ENCODE measurements at places on chromosomes 4 and X. TPM values are rescaled to one million over a fixed set of nuclear protein-coding genes. Genes with fewer than 3 reads are reported as not detected.

Gene PPP2R2C
- 0.25 TPM for polyA plus RNA-seq

Gene COQ2
- 10.7 TPM for polyA plus RNA-seq

- no peak for DNase-seq
These were observed 253.4 kb downstream of the PDGFC start for GRCh38 chr4:156718226-156718625.

- no peak for DNase-seq
These were observed 5.1 kb downstream of the MED28 start for GRCh38 chr4:17619416-17620105.

- no peak for DNase-seq
These were observed 58.9 kb upstream of the RAI2 start for GRCh38 chrX:17919896-17920446.

- peak; percentile 81 for DNase-seq
These were observed 492 bp upstream of the NKX3-2 start for GRCh38 chr4:13544606-13545393.

DNA sequence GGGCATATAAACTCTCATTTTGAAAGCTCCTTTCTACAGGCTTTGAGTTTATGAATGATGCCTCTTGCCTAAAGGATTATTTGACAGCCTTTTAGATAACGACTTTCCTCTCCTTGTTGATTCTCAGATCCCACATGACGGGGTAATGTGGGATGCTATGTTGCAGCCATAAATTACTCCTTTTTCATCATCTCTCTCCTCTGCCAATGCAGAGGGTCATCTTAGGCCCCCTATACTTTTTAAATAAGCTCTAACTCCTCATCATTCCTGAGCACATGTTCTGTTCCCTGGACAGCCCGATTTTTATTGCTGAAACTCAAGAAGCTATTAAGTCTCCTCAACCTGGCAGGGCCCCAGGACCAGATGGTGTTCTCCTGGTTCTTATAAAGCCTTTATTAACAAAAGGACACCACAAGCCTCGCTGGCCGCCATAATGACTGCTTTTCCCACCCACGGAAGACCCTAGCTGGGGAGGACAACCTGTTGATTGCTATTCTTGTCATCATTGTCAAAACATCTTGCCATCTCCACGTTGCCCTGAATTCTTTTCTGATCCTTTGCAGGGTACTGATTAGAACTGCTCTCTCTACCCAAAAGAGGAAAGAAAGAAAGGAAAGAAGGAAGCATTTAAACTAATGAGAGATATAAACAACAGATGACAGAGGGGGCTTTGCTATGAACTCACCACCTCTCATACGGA lies 150.7 kb downstream of the DHX15 start:
- DNase-seq = peak; percentile 43

GRCh38 chrX:69969460-69969859 lies 80.3 kb downstream of the AWAT2 start:
- DNase-seq = no peak

Measured in muscle of arm (tissue), 14 donors.